Pancreas (tissue), 10 donors: ENCODE measurements at places on chromosomes 3 and 15.

DNA sequence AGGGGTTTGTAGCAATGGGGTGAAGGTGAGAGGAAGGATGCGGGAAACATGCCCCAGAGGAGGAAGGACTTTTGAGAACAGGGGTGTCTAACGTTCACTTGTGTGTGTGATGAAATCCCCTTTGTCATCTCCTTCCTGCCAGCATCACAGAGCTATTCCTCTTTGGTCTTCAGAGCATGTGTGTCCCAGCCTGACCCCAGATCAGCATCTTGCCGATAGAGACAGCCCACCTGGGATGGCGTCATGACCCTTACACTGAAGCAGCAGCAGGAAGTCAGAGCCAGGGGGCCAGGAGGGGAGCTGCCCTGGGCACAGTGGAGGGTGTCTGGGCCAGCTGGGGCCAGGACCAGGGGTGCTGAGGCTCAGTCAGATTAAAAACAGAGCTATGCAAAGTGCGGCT lies 29.9 kb upstream of the GRIP2 start:
- no peak for DNase-seq
- H3K27ac ChIP-seq = no peak overlapping the region
- H3K27me3 ChIP-seq = no peaks in the 10 kb centered on the region
- H3K4me3 ChIP-seq = no peak overlapping the region

DNA sequence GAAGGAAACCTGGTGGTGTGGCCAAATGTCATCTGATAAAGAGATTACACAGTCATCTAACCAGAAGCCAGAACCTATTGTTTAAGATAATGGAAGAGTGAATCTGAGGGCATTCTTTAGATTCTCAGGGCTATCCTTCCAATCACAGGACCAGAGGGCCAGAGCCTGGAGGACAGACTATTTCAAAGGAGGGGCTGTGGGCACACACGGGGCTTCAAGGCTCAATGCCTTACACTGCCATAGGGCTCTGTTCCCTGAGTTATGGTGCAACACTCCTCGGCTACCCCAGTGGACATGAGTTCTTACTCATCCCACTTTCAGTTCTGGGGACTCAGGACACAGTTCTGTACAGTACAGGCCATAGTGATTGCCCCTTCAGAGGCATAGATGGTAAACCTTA lies 343.9 kb upstream of the ALCAM start:
- H3K27ac ChIP-seq = no peak overlapping the region
- H3K4me1 ChIP-seq = no peaks in the 10 kb centered on the region
- H3K36me3 ChIP-seq = no peaks in the 10 kb centered on the region
- H3K4me3 ChIP-seq = no peak overlapping the region
- no peak for DNase-seq
- H3K27me3 ChIP-seq = no peaks in the 10 kb centered on the region

DNA sequence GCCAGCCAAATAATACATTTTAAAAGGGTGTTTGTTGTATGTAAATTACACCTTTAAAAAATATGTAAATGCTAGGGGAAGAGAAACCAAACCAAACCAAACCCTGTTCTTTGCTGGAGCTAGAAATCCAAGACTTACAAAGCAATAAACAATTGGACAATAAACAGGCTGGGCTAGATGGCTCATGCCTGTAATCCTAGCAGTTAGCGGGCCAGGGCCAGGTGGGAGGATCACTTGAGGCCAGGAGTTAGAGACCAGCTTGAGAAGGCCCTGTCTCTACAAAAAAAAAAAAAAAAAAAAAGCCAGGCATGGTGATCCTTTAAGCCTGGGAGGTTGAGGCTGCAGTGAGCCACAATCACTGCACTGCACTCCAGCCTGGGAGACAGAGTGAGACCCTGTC lies 12.5 kb downstream of the STOML1 start:
- no peaks in the 10 kb centered on the region for H3K36me3 ChIP-seq
- no peak overlapping the region for H3K4me3 ChIP-seq
- no peaks in the 10 kb centered on the region for H3K27me3 ChIP-seq

DNA sequence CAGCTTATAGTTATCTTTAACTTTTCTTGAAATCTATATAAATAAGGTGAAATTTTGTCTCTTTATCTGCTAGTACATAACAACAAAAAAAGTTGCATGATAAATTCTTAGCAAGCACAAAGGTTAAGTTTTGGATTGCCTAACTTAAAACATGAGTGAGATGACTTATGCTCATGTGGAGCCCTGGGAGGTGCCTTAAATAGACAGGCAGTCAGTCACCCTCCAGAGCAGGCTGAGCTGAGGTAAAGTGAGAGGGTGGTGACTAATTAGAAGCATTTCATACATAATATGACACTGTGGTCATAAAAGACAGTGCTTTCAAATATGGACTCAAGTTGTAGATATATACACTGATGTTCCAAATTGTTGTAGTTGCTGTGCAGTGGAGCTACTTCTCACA lies 14.6 kb upstream of the MME start:
- H3K4me3 ChIP-seq = no peak overlapping the region
- no peaks in the 10 kb centered on the region for H3K4me1 ChIP-seq
- H3K27me3 ChIP-seq = no peaks in the 10 kb centered on the region
- H3K36me3 ChIP-seq = no peaks in the 10 kb centered on the region

- no peaks in the 10 kb centered on the region for H3K4me1 ChIP-seq
- H3K27ac ChIP-seq = no peak overlapping the region
- no peak for DNase-seq
- H3K27me3 ChIP-seq = no peaks in the 10 kb centered on the region
These were observed 38.4 kb upstream of the SLC6A6 start for GRCh38 chr3:14363991-14364390.

DNA sequence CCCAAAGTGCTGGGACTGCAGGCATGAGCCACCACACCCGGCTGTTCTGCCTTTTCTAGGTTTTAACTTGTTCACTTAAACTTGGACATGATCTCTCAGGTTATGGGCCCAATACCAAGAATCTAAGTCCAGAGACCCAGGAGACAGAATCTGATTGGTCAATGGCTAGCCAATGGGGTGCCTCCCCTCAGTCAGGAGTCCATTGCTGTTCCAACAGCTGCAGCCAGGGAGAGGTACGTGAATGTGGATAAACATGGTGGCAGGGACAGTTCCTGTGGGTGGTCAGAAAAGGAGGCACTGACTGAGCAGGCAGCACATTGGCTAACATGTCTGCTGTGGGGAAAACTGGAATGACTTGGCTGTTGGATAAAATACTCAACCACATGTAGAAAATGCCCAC lies 140.3 kb downstream of the RPLP1 start:
- no peak for DNase-seq
- no peak overlapping the region for H3K4me3 ChIP-seq
- no peaks in the 10 kb centered on the region for H3K27me3 ChIP-seq
- H3K36me3 ChIP-seq = no peaks in the 10 kb centered on the region
- peak overlapping the region; percentile 97 for H3K27ac ChIP-seq
- peaks cover 40% of the 10 kb centered on the region for H3K4me1 ChIP-seq

GRCh38 chr15:25838871-25839195 lies 24.3 kb downstream of the ATP10A start:
- H3K36me3 ChIP-seq = no peaks in the 10 kb centered on the region
- no peak overlapping the region for H3K27ac ChIP-seq
- H3K4me1 ChIP-seq = no peaks in the 10 kb centered on the region
- H3K4me3 ChIP-seq = no peak overlapping the region

DNA sequence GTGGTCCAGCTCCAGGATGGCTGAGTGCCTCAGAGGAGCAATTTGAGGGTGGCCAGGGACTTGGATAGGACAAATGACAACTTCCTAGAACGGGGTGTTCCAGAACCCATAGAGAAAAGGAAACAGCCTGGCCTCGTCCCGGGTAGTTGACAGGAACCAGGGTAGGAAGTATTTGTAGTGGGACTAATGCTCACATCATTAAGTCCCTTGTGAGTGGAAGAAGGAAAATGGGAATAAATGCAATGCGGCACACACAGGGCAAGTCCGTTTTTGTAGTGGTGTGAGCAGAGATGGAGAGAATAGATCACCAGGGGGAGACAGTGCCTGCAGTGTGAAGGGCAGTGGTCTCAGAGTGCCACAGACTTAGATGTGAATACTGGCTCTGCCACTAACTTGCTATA lies 19.6 kb downstream of the TIMP4 start:
- H3K4me3 ChIP-seq = no peak overlapping the region
- H3K36me3 ChIP-seq = no peaks in the 10 kb centered on the region
- H3K27me3 ChIP-seq = no peaks in the 10 kb centered on the region

DNA sequence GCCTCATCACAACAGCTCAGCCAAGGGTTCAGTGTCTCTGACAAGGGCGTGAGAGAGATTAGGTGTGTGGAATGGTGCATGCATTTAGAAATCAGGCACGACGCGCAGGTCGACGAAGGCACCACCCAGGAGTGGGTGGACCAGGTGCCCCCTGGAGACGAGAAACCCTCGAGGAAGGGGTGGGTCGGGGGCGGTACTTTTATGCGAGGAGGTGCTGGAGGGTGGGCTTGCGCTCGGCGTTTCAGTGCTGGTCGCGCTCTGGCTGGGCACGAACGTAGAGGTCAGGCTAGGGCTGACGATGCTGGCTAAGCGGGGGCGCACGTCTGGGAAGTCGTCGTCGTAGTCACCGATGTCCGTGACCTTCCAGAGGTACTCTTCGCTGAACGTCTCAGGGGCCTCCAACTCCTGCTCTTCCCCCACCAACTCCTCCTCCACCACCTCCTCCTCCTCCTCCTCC lies 393 bp downstream of the ERICH6 start:
- peak overlapping the region; percentile 36 for H3K4me3 ChIP-seq
- peak overlapping the region; percentile 27 for H3K27ac ChIP-seq
- no peaks in the 10 kb centered on the region for H3K36me3 ChIP-seq
- no peaks in the 10 kb centered on the region for H3K4me1 ChIP-seq
- DNase-seq = peak; percentile 39
- H3K27me3 ChIP-seq = no peaks in the 10 kb centered on the region

- H3K36me3 ChIP-seq = no peaks in the 10 kb centered on the region
- H3K27me3 ChIP-seq = no peaks in the 10 kb centered on the region
- no peak overlapping the region for H3K4me3 ChIP-seq
- peaks cover 39% of the 10 kb centered on the region for H3K4me1 ChIP-seq
- no peak for DNase-seq
- peak overlapping the region; percentile 0 for H3K27ac ChIP-seq
These were observed 51.8 kb downstream of the HEG1 start for GRCh38 chr3:125003859-125004595.

GRCh38 chr3:139198929-139199328 lies 144.9 kb upstream of the MRPS22 start:
- no peak overlapping the region for H3K4me3 ChIP-seq
- H3K4me1 ChIP-seq = peaks cover 5% of the 10 kb centered on the region
- no peaks in the 10 kb centered on the region for H3K36me3 ChIP-seq
- H3K27me3 ChIP-seq = no peaks in the 10 kb centered on the region
- DNase-seq = no peak
